T-cell (primary cell): ENCODE measurements at places on chromosomes 2 and 18.
A peak's percentile ranks its signal among the peaks of the same experiment; 100 is the strongest.

DNA sequence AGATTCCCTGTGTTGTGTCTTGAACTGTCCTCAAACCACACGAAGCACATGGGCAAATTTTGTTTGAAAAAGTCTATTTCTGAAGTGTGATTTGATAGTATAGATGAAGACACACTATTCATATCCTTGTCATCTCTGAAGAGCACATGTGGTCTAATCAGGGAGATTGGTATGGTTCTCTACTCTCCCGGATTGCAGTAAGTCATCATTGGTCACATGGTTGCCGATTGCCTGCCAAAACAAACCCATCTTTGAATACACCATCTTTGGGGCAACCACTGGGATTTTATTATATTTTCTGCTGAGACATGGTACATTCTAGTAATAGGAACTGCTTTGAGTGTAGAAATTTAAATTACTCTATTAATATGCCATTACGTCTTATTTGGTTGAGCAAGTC lies 186.9 kb downstream of the MYO1B start:
- H3K4me1 ChIP-seq: no peaks in the 10 kb centered on the region
- no peak overlapping the region for H3K4me3 ChIP-seq
- DNase-seq: no peak

DNA sequence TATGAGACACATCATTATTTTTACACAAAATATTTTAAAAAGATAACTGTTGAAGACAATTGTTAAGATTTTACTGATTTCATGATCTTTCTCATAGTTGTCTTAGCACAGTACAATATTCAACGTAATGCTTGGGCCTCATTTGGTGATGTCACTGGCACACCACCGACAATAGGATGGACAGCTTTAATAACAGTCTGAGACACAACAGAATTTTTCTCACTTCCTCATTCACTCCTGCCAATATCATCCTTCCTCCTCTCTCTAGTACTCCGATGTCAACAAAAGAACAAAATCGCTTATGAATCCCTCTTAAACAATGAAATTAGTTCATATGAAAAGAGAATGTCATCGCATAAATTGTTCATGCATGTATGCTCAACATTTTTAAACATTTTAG lies 461.9 kb upstream of the CDH7 start:
- DNase-seq: no peak
- H3K4me3 ChIP-seq: no peak overlapping the region
- H3K27ac ChIP-seq: no peak overlapping the region
- no peaks in the 10 kb centered on the region for H3K27me3 ChIP-seq
- H3K36me3 ChIP-seq: no peaks in the 10 kb centered on the region

DNA sequence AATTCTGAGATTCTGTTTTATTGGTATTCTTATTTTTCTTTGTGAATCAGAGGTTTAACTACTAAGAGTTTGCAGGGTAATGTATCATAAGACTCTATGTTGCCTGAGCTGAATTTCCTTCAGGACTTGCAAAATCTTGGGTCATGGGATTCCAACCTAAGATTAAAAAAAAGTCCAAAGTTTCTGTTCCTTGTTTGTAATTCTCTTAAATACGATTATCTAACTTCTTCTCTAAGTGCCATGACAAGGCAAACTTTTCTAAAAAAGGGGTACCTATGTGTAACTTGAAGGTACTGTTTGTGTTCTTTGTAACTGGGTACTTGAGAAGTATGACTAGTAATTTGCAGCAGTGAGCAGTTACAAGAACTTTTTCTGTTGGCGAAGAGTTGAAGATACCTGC lies 181.3 kb upstream of the ZEB2 start:
- H3K27ac ChIP-seq: no peak overlapping the region
- H3K4me1 ChIP-seq: no peaks in the 10 kb centered on the region
- H3K27me3 ChIP-seq: no peaks in the 10 kb centered on the region
- H3K4me3 ChIP-seq: no peak overlapping the region
- H3K36me3 ChIP-seq: no peaks in the 10 kb centered on the region
- no peak for DNase-seq

GRCh38 chr2:149601141-149601796 lies 13.7 kb upstream of the MMADHC start:
- H3K36me3 ChIP-seq: no peaks in the 10 kb centered on the region
- H3K4me3 ChIP-seq: no peak overlapping the region
- H3K27ac ChIP-seq: no peak overlapping the region
- DNase-seq: no peak

GRCh38 chr2:220847006-220847405 lies 725.1 kb downstream of the EPHA4 start:
- DNase-seq: no peak
- H3K27me3 ChIP-seq: no peaks in the 10 kb centered on the region
- no peaks in the 10 kb centered on the region for H3K36me3 ChIP-seq
- H3K27ac ChIP-seq: no peak overlapping the region

DNA sequence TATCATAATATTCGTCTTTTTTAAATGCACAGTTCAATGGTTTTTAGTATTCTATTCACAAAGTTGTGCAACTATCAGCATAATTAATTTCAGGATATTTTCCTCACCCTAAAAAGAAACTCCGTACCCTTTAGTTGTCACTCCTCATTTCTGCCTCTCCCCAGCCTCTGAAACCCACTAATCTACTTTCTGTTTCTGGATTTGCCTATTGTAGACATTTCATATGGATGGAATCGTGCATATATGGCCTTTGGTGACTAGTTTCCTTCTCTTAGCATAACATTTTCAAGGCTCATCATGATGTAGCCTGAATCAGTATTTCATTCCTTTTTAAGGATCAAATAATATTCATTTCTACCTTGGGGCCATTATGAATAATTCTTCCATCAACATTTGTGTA lies 18.5 kb downstream of the NEURL3 start:
- H3K27me3 ChIP-seq: peaks cover under 1% of the 10 kb centered on the region
- H3K4me1 ChIP-seq: peaks cover 8% of the 10 kb centered on the region
- H3K36me3 ChIP-seq: no peaks in the 10 kb centered on the region
- peak overlapping the region; percentile 56 for H3K4me3 ChIP-seq

- no peak overlapping the region for H3K27ac ChIP-seq
- H3K4me3 ChIP-seq: no peak overlapping the region
- no peaks in the 10 kb centered on the region for H3K36me3 ChIP-seq
- no peaks in the 10 kb centered on the region for H3K4me1 ChIP-seq
- no peaks in the 10 kb centered on the region for H3K27me3 ChIP-seq
- DNase-seq: no peak
Measured at GRCh38 chr2:223856584-223856983, 19.2 kb upstream of the AP1S3 start.

- H3K4me1 ChIP-seq: no peaks in the 10 kb centered on the region
- no peak overlapping the region for H3K4me3 ChIP-seq
- no peaks in the 10 kb centered on the region for H3K36me3 ChIP-seq
- no peak for DNase-seq
- peaks cover 12% of the 10 kb centered on the region for H3K27me3 ChIP-seq
Measured at GRCh38 chr2:17634997-17635396, 94.5 kb downstream of the VSNL1 start.

GRCh38 chr2:136136931-136137330 lies 19.0 kb upstream of the CXCR4 start:
- H3K4me1 ChIP-seq: peaks cover 57% of the 10 kb centered on the region
- no peak overlapping the region for H3K4me3 ChIP-seq
- H3K27me3 ChIP-seq: no peaks in the 10 kb centered on the region
- peak overlapping the region; percentile 100 for H3K27ac ChIP-seq
- no peaks in the 10 kb centered on the region for H3K36me3 ChIP-seq
